CD4-positive, alpha-beta T cell treated with Interleukin-12 subunit alpha and Interleukin-12 subunit beta, for 1 hour (primary cell): ENCODE measurements at places on chromosomes 2 and 18.
A peak's percentile ranks its signal among the peaks of the same experiment; 100 is the strongest.

DNA sequence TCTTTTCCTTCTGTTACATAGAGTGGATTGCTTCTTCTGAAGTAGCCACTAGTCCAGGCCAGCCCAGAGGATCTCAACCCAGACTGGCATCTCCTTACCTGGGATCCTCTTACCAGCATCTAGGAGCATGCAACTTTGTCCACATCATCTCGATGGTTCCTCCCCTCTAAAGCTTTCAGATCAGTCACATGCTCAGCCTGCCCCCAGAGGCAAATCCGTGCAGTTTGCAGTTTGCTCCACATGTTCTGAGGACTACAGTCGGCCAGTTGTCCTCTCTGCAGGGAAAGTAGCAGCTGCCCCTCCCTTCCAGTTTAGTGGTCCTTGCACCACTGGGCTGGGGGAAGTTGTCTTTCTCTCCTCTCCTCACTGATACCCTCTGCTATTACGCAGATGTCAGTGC lies 259.8 kb upstream of the APCDD1 start:
- DNase-seq = no peak

DNA sequence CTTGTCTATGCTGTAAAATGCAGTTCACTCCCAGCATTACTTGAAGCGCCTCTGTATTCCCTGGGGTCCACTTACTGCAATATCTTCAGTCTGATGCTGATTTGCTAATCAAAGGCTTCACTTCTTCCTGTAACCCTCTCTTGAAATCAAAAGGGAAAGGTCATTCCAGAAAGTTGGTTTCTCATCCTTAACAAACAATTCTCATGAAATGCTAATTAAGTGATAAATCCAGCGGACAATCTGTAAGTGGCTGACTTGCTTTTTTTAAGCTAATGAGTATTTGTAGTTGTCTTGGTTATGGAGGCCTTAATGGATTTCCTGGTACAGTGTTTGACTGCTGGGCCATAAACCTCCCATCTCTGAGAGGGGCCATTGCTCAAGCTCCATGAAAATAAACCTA lies 499.6 kb upstream of the HS6ST1 start:
- no peak for DNase-seq

GRCh38 chr18:3605486-3605952 lies 155.5 kb downstream of the TGIF1 start:
- no peak for DNase-seq

DNA sequence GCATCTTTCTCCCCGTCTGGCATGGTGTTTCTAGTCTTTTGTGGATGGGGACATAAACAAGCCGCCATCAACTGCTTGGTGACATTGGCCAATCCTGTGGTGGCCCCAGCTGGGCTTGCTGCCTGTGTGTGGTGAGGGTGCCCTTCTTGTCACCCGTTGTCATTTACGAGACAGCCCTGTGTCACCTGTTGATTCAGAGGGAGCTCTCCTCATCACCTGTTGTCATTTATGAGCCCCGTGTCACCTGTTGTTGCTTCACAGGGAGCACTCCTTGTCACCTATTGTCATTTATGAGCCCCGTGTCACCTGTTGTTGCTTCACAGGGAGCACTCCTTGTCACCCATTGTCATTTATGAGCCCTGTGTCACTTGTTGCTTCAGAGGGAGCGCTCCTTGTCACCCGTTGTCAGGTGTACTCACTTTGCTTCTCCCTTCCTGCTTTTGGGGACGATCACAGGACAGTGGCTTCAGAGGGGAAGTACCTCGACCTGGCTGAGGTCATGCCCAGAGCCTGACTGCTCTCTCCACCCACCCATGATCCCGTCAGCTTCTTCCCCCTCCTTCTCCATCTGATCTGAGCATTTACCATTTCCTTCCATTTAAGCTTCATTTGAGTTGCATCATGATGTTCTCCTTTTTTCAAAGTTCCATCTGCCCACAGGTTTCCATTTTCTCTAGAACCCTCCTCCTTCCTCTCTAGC lies 29.1 kb downstream of the HPCAL1 start:
- peak; percentile 46 for DNase-seq

DNA sequence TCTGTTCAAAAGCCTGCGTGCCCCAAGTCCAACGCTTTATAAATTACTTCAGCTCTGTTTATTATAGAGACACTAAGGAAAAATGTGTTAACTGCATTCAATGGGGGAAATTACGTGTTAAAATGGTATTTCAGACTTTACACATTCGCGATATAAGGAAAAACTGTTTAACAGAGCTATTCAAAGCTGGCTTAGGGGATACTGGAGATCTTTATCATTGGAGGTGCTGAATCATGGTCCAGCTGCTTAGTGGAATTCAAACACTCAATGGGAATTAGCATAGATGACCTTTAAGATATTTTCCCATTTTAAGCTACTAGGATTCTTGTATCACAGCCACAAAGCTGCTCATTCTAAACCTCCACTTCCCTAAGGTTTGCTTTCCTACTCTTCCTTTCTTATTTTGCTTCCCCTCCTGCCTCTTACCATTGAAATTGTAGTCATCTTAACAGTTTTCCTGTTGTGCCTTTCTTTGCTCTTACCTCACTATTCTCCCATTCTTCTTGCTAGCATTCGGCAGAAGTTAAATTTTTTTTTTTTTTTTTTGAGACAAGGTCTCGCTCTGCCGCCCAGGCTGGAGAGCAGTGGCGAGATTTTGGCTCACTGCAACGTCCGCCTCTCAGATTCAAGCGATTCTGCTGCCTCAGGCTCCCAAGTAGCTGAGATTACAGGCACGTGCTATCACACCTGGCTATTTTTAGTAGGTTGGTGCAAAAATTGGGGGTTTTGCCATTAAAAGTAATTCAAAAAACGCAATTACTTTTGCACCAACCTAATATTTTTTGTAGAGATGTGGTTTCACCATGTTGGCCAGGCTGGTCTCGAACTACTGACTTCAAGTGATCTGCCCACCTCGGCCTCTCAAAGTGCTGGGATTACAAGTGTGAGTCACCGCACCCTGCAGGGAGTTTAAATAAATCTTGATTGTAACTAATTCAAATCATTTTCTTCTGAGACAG lies 6.5 kb downstream of the SULT6B1 start:
- DNase-seq = no peak

- DNase-seq = no peak
Measured at GRCh38 chr2:128628996-128629395, 310.3 kb upstream of the HS6ST1 start.

GRCh38 chr18:63216516-63217311 lies 102.9 kb downstream of the BCL2 start:
- DNase-seq = peak; percentile 45

GRCh38 chr2:4174796-4175195 lies 471.4 kb downstream of the DCDC2C start:
- DNase-seq = no peak

- no peak for DNase-seq
Measured at GRCh38 chr2:187775196-187775595, 221.0 kb upstream of the TFPI start.

DNA sequence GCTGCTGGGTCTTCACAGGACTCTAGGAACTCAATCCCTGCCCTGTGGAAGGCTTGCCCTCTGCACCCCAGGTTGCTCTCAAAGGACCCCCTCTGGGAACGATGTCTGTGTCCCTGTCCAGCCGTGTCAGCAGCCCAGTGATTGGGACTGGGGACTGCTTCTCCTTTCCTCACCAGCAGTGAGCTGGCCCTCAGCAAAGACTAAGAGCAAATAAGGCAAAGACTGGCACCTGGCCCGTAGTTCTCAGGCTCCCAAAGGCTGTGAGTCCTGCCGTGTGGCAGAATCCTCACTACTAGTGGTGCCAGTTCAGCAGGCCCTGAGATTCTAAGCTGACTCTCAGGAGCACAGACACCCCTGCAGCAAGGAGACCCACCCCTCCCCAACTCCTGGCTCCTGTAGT lies 47.8 kb downstream of the TMEM163 start:
- DNase-seq = no peak

- peak; percentile 82 for DNase-seq
Measured at GRCh38 chr2:178414266-178415247, 36.4 kb downstream of the PRKRA start.

GRCh38 chr18:44844486-44844885 lies 163.8 kb downstream of the SETBP1 start:
- no peak for DNase-seq

DNA sequence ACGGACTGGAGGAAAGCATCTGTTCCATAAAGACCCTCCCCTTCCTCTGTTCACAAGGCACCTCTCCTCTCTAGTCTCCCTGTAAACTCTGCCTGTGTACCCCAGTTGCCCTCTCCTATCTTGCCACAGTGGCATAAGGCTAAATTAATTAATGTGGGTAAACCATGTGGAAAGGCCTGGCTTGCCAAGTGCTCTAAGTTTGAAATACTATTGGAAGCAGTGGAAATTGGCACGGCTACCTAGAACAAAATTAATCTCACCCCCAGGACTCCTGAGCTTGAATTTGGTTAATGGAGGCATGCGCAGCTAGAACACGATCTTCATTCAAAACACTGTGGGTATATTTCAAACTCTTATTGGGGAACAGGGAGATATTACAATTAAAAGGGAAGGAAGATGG lies 19.2 kb upstream of the SLC14A2 start:
- no peak for DNase-seq

DNA sequence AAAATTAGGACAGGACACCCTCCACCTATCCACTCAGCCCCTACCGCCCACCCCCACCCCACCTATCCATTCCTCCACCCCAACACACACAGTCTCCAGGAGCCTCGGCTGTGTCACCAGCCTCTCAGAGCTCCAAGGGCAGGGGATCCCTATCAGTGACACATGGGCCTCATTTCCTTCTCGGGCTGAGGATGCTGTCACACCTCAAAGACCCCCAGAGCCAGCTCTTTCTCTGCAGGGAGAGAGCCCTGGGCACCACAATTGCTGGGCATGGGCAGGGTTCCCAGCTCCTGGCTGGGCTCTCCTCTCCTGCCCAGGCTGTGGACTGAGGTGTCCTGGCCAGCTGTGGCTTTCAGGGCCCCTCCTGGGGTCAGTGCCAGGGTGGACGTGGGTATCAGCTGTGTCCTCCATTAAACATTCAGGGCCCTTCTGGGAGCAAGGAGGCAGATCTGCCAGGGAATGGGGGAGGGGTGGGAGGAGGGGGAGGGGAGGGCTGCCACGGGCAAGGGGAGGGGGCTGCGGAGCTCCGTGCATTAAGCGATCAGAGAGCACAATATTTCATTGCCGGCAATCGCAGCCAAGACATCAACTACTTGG lies 14.3 kb upstream of the ECEL1 start:
- no peak for DNase-seq

DNA sequence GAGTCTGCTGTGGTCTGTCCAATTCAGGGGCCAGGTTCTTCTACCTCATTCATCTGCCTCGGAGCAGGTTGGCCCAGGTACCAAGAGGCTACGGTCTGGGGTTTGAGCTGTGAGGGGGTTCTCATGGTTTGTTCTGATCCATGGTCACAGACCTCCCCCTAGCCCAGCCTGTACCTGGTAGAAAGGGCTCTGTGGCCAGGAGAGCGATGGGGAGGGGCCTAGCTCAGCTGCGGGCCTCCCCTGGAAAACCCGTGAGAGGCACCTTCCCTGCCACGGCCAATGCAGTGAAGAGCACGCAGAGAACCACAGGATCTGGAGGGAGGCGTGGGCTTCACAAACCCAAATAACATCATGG lies 19.6 kb upstream of the ALLC start:
- no peak for DNase-seq

DNA sequence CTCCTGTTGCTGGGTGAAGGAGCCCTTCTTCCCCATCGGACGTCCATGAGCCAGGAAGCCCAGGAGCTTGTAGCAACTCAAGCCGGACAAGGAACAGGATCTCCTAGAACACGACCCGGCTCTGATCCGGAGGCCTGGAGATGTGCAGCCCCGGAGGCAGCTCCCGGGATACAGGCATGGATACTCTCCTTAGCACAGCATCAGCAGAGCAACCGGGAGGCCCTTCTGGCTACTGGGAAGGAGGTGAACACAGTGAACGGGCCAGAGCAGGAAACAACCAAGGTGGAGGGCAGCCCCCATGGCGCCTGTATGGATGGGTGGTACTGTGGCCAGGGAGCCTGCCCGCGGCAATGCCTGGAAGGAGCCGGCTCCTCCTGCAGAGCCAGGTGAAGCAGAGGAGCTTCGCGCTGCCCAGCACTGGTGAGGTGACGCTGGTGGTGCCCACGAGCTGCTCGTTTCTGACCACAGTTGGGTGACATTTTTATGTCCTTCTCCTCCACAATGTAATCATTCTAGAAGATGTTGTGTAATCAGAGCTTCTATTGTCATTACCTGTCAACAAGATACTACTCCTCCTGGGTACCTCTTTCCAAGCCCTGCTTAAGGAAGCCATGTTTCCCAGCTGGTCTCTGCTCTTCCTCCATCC lies 94.3 kb downstream of the TWIST2 start:
- DNase-seq = no peak

DNA sequence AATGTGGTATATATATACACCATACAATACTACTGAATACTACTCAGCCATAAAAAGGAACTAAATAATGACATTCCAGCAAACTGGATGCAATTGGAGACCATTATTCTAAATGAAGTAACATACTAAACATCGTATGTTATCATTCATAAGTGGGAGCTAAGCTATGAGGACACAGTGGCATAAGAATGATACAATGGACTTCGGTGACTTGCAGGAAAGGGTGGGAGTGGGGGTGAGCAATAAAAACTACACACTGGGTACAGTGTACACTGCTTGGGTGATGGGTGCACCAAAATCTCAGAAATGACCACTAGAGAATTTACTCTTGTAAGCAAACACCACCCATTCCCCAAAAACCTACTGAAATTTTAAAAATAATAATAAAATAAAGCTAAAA lies 87.9 kb downstream of the RAB31 start:
- DNase-seq = no peak

DNA sequence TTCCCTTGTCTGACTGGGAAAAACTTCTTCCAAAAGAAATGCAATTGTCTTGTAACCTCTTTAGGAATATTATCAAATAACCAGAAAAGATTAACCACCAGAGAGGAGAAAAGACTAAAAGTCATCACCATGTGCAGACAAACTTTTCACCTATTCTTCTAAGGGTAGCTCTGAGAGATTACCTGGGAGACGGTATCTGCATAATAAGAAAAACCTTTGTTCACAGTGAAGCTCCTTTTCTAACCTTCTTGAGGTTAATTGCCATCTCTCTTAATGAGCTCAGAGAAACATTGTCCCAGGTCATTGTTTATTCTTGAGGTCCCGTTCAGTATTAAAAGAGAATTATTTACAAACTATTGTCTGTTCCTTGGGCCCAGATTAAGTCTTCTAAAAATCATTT lies 1091.2 kb upstream of the LRRTM1 start:
- DNase-seq = no peak

GRCh38 chr2:234444893-234445292 lies 52.0 kb downstream of the ARL4C start:
- peak; percentile 75 for DNase-seq

DNA sequence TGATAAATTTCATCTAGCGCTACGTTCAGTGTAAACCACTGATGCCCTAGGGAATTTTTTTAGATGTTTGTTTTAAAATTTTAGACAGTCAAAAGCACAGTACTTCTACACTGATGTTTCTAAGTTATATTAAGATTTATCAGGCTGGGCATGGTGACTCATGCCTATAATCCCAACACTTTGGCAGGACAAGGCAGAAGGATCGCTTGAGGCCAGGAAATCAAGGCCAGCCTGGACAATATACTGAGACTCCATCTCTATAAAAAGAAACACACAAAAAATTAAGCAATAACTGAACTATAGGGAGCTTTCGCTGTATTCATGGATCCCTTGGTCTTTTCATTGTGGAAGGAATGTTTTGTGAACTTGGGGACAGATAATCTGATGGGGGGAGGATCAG lies 50.6 kb upstream of the MAPRE2 start:
- no peak for DNase-seq
